CMK (cell line): ENCODE measurements at places on chromosomes 11 and 22.

- DNase-seq = no peak
These were observed 76.3 kb upstream of the DDI1 start for GRCh38 chr11:103960108-103960507.

GRCh38 chr11:2802389-2803185, 83.0 kb downstream of the CDKN1C start:
- DNase-seq = no peak

- DNase-seq = no peak
These were observed 29.5 kb upstream of the IGSF9B start for GRCh38 chr11:133985981-133986944.

DNA sequence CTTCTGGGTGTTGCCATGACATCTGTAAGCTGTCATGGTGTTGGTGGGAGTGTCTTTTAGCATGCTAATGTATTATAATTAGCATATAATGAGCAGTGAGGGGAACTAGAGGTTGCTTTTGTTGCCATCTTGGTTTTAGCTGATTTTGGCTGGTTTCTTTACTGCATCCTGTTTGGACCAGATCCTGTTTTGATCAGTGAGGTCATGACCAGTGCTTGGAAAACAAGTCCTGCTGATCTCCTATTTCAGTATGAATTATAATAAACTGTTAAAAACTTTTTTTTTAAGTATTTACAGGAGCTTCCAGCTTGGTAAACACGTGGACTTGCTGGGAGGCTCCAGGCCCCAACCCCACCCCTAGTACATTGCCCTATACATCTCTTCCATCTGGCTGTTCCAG, 30.5 kb upstream of the P4HA3 start:
- DNase-seq = no peak

GRCh38 chr11:74092425-74092824, 78.4 kb downstream of the C2CD3 start:
- no peak for DNase-seq

- DNase-seq = no peak
These were observed 53.9 kb upstream of the HEPHL1 start for GRCh38 chr11:93967258-93967657.

DNA sequence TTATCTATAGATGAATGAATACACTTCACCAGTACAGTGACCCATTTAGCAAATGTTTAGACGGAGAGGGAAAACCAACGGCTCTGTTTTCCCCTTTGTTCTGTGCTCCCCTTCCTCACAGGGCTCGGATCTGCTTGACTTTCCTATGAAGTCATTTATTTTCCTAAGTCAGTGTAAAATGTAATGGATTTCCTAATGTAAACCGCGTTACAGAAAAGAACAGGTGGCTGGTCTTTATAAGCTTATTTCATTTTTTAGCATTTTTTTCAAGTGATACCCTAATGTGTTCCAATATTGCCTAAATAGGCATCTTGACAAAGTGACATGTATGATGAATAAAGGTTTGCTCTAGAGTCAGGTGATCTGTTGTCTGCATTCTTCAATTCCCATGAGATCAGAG, 207.5 kb downstream of the PGR start:
- DNase-seq = no peak
